ENCODE measurements at places on chromosomes 5 and 9. TPM values are rescaled to one million over a fixed set of nuclear protein-coding genes. Genes with fewer than 3 reads are reported as not detected.

OR1Q1 gene
- total RNA-seq, result not detected

CHD1 gene
- 47.6 TPM for total RNA-seq

DPP7 gene
- 149 TPM for total RNA-seq

HACD4 gene
- total RNA-seq, result 3.0 TPM

WNT8A gene
- total RNA-seq, result not detected

SLC6A19 gene
- total RNA-seq, result not detected

OR1J2 gene
- total RNA-seq, result not detected

PHYHD1 gene
- total RNA-seq, result 22.2 TPM

PCDHGB4 gene
- 35.5 TPM for total RNA-seq

GOLM1 gene
- total RNA-seq, result 106 TPM

EPB41L4B gene
- 5.2 TPM for total RNA-seq

AGXT2 gene
- total RNA-seq, result not detected

SOHLH1 gene
- not detected for total RNA-seq

QRFP gene
- not detected for total RNA-seq

NXNL2 gene
- 2.2 TPM for total RNA-seq

INSL6 gene
- total RNA-seq, result not detected

FGD3 gene
- total RNA-seq, result 41.9 TPM
